ENCODE measurements at places on chromosomes 1 and 21.

- DNase-seq: no peak
Measured at GRCh38 chr1:84299536-84300170, 1.9 kb upstream of the SAMD13 start.

GRCh38 chr21:42607525-42608102 is 45.8 kb upstream of the PDE9A start:
- DNase-seq: no peak

DNA sequence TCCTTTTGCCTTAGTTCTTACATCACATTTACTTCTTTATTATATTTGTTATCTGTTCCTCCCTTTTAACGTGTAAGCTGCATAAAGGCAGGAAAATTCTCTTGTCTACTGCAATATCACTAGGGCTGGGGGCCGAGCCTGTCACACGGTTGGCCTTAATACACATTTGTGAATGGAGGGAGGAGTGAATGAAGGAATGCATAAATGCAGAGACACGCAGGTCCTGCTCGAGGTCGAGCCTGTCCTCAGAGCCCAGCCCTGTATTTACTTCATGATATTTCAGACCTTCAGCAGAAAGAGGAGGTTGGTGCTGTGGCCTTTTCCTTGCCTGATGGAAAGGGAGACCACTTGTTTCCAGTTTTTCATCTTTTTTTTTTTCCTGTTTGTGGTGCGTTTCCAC is 671.3 kb downstream of the PTPRU start:
- DNase-seq: no peak

DNA sequence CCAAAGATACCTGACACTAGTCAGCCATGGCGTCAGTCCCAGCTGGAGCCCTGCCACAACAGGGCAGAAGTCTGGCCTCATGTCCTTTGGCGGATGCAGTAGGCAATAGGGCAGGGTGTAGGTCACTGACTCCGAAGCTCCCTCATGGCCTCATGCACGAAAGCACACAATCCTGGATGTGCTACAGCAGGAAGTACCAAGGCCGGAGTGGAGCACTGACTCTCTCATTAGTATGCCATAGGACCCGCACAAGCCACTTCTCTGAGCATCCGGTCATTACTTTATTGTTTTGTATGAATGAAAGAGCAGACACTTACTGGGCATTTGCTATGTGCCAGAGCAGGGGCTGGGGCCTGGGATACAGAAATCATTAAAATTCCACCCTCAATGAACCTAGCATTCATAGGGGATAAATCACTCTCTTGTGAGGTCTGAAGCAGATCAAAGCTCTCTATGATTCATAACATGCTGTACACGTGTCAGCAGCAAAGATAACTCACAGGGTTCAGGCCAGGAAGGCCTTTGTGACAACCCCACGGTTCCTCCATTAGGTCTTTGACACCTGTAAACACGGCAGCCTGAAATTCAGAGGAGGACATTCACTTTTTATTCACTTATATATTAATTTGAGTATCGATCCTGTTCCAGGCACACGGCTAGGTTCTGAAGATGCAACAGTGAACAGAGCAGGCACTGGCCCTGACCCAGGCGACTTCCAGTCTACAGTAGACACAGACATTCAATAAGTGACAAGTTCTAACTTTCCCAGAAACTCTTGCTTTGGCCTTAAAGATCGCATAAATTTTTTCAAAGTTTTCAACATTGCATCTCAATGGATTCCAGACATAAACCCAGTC is 357.9 kb upstream of the USP24 start:
- DNase-seq: no peak

DNA sequence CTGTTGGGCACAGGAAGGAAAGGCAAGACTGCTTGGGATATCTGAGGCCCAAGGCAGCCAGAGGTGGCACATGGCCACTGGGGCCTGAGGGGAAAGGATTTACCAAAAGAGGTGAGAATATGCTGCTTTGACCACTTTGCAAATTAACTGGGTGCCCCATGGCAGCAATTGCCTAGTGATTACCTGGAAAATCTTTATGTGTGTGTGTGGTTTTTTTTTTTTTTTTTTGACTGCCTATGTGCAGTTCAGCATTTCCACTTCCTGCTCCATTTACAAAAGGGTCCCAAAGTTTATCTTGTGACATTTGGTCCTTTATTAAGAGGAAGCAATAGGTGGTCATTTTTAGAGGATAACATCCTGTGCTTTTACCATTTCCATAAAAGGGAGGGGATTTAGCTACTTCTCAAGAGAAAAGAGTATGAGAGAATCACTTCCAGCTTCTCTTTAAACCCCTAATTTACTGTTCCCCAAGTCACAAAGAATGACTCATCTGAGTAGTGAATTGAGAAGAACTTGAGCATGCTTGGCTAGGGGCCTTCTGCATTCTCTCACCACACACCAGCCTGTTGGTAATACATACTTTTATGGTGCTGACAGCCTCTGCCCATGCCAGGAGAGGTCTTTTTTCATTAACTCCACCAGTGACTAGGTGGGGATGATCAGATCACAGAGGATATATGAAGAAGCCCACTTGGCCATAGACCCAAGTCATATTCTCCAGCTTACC is 52.1 kb downstream of the SYDE2 start:
- DNase-seq: no peak

DNA sequence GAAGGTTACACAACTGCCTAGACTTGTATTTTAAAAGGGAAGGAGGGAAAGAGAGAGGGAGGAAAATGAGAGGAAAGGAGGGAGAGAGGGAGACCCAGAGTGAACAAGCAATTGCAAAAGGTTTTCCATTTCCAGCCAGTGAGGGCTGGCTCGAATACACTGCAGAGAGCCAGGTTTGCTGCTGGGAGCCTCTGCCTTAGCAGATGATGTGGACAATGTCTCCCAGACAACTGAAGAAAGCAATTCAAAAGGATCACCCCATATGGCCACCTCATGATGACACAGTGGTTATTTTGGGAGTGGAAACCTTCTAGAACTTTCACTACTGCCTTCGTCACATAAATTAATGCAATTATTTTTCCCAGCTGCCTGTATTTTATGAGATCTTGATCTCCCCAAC is 86.4 kb downstream of the BCAR3 start:
- no peak for DNase-seq

DNA sequence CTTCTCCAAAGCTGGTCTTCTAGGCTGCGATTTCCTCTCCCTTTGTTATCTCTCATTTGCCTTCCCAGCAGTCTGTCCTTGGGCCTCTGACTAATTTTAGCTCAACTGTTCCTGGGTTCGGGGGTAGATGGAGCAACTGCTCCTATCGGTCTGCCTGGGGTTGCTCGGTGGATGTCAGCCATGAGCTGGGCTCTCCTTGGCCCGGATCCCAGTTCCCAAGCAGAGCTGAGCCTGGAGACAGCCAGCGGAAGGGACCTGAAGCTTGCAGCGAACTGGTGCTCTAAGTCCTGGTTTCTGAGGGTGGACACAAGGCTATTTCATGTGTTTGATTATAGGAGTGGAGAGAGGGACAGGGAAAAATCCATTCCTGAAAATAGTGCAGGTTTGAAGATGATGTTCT is 423.0 kb downstream of the RPS6KC1 start:
- DNase-seq: no peak

GRCh38 chr1:170318141-170318540 is 172.4 kb downstream of the NTMT2 start:
- no peak for DNase-seq

DNA sequence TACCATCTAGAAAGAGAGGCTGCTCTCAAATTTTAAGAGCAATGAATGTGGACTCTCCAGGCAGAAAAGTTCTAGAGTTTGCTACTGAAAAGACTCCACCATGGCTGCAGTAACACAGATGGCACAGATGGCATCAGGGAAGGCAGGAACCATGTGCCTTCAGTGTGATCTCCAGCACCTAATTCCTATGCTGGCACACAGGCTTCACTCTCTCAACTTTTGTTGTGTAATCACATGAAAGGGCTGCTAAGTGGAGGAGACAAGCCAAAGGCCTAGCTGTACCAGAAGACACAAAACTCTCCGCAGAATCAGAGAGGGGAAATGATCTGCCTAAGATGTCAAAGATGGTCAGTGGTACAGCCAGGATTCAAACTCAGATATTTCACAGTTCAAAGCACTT is 31.1 kb downstream of the ERI3 start:
- DNase-seq: no peak

DNA sequence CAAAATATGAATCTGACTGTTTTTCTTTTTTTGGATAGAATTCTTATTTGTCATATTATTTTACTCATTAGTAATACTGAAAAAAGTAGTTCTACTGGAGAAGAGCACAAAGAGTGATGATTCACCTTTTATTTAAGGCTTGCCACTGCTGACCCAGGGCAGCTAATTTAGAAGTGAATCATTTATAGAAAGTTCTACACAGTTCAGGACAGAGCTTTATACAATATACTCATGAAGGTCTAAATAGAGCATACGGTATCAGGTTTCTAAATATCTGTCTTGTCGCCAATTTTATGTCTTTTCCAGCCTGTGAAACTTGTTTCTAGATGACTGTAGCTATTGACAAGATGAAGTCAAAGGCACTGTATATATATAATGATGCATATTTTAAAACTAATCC is 25.0 kb downstream of the GIPC2 start:
- DNase-seq: no peak

DNA sequence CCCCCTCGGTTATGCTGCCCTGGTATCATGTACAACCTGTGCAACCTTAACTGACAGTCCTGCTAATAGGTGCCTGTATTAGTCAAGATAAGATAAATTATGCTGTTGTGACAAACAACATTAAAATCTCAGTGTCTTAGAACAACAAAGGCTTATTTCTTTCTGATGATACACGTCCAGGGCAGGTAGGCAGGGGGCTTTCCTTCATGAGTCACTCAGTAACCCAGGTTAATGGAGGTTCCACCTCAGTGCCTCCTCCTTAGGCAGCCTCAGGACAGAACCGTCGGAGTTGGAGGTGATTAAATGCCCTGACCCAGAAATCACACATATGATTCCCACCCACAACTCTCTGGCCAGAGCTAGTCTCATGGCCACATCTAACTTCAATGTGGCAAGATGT is 94.6 kb upstream of the CASZ1 start:
- no peak for DNase-seq

GRCh38 chr1:103457886-103458455 is 67.5 kb upstream of the RNPC3 start:
- DNase-seq: no peak

DNA sequence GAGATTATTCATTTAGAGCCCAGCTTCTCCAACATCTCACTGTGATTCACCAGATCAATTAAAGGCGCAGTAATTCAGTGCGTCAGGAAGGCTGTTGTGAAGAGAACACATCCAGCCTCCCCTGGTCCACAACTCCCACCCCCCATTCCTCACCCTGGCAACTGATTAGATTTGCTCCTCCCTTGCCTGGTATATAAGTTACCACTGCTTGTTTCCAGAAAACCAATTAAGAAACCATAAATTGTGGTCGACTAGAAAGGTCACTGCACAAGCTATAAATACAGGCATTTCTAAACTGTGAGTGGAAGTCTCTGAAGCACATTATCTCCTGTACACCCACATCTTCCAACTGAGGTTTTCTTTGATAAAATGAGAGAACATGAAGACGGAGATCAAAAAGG is 41.9 kb downstream of the FAM163A start:
- DNase-seq: no peak

- DNase-seq: no peak
Measured at GRCh38 chr1:38586993-38587646, 272.5 kb downstream of the RRAGC start.

DNA sequence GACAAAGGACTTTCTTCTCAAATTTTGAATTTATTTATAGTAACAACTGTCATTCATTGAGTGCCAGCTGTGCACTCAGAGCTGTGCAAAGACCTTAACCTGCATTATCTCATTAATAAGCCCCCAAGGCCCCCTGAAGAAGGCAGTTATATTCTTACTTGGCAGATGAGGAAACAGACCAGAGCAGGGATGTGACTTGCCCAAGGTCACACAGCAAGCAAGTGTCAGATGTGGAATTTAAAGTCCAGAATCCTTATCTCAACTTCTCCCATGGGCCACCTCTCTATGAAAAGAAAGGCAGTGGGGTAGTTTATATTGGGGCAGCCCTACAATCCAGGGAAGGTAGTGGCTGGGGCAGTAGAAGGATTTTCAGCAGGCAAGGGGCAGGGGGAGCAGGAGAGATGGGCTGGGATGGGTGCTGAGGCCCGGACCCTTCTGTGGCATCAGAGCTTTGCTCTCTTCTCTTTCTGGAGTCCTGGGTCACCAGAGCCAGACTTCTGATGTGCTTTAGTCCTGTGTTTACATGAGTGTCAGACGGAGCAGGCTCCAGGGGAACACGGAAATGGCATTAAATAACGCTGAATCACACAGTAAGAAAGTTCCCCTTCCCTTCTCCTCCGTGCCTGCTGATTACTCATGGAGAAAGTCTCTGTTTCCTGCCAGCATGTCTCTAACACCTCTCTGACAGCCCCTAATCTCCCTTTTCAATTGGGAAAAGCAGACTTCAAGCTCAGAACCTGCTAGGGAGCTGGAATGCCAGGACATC is 39.5 kb downstream of the EPHB2 start:
- no peak for DNase-seq

GRCh38 chr21:35203093-35203977 is 154.2 kb upstream of the RUNX1 start:
- DNase-seq: no peak

DNA sequence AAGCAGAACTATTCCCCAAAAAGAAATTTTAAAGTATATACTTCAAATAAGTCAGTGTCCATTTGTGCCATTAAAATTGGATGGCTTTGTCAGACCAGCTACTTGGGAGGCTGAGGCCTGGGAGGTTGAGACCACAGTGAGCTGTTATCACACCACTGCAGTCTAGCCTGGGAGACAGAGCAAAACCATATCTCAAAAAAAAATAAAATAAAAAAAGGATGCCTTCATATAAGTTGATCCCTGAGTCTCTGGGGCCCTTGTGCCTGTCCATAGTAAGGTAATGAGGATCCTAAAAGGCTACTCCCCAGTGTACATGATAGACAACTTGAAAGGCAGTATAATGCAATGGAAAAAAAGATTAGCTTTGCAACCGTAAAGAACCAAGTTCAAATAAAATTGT is 81.2 kb upstream of the BARHL2 start:
- no peak for DNase-seq

DNA sequence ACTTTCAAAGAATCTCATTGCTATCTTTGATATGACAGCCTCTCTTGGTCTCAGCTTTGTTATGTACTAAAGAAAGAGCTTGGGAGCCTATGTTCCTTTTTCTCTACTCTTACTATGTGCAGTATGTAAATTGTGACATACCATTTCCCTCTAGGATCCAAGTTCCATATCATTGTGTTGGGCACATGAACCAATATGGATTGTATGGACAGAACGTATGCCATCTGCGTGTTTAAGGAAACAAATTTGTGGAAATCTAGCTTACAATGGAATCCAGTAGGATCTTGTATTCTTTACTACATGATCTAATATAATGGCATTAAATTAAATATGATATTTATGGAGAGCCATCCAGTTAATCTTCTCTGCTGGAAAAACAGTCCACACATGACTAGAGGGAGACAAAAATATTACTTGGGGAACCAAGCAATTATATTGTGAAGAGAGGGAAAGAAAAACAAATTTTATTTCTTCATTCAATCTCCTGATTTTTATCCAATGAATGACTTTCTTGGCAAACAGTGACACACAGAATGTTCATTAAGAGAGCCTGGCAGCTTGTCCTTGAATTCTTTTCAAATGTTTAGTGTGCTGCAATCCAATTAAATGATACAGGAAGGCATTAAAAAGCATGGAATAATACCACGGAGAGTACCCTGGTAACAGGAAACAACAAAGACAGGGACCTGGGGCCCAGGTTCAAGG is 106.5 kb upstream of the DAB1 start:
- DNase-seq: no peak
